Tibial artery (tissue), 4 donors: ENCODE measurements at places on chromosomes 7 and 10.

GRCh38 chr7:94423863-94424735 is 29.4 kb downstream of the COL1A2 start:
- peaks cover 93% of the 10 kb centered on the region for H3K36me3 ChIP-seq
- no peak overlapping the region for H3K4me3 ChIP-seq
- no peak for DNase-seq
- H3K4me1 ChIP-seq = no peaks in the 10 kb centered on the region

- no peaks in the 10 kb centered on the region for H3K36me3 ChIP-seq
- no peak overlapping the region for H3K27ac ChIP-seq
- H3K27me3 ChIP-seq = no peaks in the 10 kb centered on the region
Observed at GRCh38 chr7:81161451-81162075, 242.7 kb upstream of the SEMA3C start.

DNA sequence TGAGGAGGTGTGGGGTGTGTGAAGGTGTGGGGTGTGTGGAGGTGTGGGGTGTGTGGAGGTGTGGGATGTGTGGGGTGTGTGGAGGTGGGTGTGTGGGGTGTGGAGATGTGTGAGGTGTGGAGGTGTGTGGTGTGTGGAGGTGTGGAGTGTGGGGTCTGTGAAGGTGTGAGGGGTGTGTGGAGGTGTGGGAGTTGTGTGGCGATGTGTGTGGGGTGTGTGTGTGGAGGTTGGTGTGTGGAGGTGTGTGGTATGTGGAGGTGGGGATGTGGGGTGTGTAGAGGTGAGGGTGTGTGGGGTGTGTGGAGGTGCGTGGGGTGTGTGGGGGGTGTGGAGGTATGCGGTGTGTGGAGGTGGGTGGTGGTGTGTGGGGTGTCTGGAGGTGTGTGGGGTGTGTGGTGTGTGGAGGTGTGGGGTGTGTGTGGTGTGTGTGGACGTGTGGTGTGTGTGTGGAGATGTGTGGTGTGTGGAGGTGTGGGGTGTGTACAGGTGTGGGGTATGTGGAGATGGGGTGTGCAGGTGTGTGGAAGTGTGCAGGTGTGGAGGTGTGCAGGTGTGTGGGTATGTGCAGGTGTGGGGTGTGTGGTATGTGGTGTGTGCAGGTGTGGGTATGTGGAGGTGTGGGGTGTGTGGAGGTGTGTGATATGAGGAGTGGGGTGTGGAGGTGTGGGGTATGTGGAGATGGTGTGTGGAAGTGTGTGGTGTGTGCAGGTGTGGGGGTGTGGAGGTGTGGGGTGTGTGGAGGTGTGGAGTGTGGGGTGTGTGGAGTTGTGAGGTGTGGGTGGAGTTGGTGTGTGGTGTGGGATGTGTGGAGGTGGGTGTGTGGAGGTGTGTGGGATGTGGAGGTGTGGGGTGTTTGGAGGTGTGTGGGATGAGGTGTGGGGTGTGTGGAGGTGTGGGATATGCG is 34.5 kb downstream of the SPDYE17 start:
- no peaks in the 10 kb centered on the region for H3K4me1 ChIP-seq

DNA sequence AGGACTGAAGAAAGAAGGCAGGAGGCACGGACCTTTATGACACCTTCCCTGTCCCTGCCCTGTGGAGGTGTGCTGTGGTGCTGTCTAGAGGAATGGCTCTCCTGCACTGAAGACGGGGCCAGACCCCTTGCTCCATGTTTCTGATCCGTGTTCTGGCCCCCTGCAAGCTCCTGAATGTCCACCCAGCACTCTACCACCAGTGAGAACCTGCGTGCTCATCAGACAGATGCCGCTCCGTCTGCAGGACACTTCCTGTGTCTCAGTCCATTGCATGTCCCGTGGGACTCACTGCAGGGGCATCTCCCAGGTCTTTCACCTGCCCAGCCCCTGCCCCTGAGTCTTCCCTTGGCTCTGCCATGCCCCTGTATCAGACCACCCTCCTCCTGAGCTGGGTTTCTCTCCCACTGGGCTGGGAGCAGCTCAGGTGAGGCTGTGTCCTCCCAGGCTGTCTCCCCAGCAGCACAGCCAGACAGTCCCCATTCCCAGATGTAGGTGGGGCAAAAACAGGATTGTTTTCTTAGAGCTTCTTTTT is 278.3 kb upstream of the ZNF32 start:
- H3K27ac ChIP-seq = no peak overlapping the region
- H3K4me1 ChIP-seq = no peaks in the 10 kb centered on the region
- H3K27me3 ChIP-seq = no peaks in the 10 kb centered on the region
- H3K4me3 ChIP-seq = no peak overlapping the region
- no peak for DNase-seq

- no peak overlapping the region for H3K4me3 ChIP-seq
- H3K36me3 ChIP-seq = no peaks in the 10 kb centered on the region
- peak; percentile 15 for DNase-seq
- H3K27me3 ChIP-seq = no peaks in the 10 kb centered on the region
Observed at GRCh38 chr7:140643416-140643815, 2.8 kb upstream of the DENND2A start.

GRCh38 chr7:93092757-93093370 is 24.9 kb downstream of the SAMD9 start:
- no peaks in the 10 kb centered on the region for H3K4me1 ChIP-seq
- H3K27me3 ChIP-seq = no peaks in the 10 kb centered on the region
- H3K36me3 ChIP-seq = no peaks in the 10 kb centered on the region
- H3K27ac ChIP-seq = no peak overlapping the region

- H3K4me1 ChIP-seq = no peaks in the 10 kb centered on the region
- H3K27ac ChIP-seq = no peak overlapping the region
- peaks cover 9% of the 10 kb centered on the region for H3K36me3 ChIP-seq
- no peaks in the 10 kb centered on the region for H3K27me3 ChIP-seq
- DNase-seq = no peak
- H3K4me3 ChIP-seq = no peak overlapping the region
Observed at GRCh38 chr7:117762055-117762454, 111.2 kb downstream of the CTTNBP2 start.

DNA sequence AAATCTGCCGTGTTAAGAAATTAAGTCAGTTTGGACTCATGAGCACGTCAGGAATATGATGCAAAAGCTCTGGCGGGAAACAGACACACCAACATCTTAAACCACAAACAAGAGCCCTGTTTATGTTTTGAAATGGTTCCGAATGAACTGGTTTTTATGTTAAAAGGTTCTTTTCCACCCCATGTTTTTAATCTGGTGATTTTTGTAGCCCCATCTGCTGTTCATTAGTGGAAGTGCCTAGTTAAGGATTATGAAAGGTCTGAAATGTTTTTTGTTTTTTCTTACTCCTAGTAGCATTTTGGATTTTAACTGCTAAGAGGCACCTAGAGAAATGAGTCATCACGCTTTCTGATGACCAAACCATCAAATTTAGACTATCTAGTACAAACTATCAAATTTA is 404.1 kb upstream of the MKI67 start:
- H3K4me1 ChIP-seq = no peaks in the 10 kb centered on the region
- no peak overlapping the region for H3K4me3 ChIP-seq
- no peak for DNase-seq

DNA sequence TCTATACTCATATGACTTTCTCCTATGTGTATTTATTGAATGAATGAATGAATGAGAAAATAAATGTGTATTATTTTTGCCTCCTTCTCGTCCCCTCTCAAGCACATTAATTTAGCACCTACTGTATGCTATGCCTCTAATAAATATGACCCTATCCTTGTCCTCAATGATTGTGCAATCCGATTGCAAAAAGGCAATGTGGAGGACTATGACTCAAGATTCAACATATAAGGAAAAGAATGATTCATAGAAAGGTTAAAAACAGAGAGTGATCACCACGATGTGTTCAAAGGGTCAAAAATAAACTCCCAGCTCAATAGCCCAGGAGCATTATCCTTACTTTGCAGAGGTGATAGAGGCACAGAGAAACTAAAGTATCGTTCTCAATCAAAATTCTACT is 322.8 kb upstream of the SORCS1 start:
- no peak for DNase-seq
- no peaks in the 10 kb centered on the region for H3K27me3 ChIP-seq
- no peak overlapping the region for H3K27ac ChIP-seq
- no peak overlapping the region for H3K4me3 ChIP-seq

DNA sequence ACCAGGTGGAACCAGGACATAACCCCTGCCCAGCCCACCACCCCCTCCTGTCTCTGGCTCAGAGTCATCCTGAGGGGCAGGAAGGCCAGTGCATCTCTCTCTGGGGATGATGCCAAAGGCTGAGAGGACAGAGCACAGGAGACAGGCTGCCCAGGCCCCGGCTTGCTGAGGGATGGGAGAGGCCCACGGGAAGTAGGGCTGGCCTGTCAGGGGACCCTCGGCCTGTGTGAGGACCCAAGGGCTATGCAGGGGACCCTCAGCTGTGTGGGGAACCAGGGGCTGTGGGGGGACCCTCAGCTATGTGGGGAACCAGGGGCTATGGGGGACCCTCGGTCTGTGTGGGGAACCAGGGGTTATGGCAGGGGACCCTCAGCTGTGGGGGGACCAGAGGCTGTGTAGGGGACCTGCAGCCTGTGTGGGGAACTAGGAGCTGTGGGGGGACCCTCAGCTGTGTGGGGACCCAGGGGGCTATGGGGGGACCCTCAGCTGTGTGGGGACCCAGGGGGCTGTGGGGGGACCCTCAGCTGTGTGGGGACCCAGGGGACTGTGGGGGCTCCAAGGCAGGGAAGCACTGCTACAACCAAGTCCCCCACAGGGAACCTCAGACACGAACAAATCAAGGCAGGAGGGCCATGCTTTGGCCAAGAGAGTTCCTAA is 27.7 kb downstream of the EBF3 start:
- no peaks in the 10 kb centered on the region for H3K4me1 ChIP-seq
- H3K4me3 ChIP-seq = no peak overlapping the region
- H3K27me3 ChIP-seq = no peaks in the 10 kb centered on the region
- no peak for DNase-seq
- no peaks in the 10 kb centered on the region for H3K36me3 ChIP-seq
- H3K27ac ChIP-seq = no peak overlapping the region

DNA sequence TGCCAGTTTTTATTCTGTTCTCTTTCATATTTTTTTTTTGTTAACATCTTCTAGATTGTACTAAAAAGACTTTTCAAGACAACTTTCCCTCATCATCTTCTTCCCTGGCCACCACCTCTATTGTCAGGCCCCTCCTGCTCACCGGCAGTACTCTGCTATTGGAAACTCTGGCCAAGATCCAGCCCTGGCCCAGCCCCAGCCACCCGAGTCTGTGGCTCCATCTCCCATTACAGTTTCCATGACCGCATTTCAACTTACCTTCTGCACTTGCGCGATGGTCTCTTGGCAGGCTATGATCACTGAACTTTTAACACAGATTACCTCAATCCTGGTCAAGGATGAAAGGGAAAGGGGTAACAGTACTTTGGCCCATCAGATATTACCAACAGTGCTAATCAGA is 137.7 kb upstream of the POM121L12 start:
- no peak overlapping the region for H3K27ac ChIP-seq
- no peak for DNase-seq
- H3K27me3 ChIP-seq = no peaks in the 10 kb centered on the region

GRCh38 chr7:70730451-70731110 is 401.4 kb upstream of the GALNT17 start:
- no peak overlapping the region for H3K27ac ChIP-seq
- no peaks in the 10 kb centered on the region for H3K4me1 ChIP-seq
- no peaks in the 10 kb centered on the region for H3K27me3 ChIP-seq
- H3K36me3 ChIP-seq = no peaks in the 10 kb centered on the region
